CD8-positive, alpha-beta memory T cell (primary cell): ENCODE measurements at places on chromosomes 6 and 20. TPM values are rescaled to one million over a fixed set of nuclear protein-coding genes. Genes with fewer than 3 reads are reported as not detected.

DNA sequence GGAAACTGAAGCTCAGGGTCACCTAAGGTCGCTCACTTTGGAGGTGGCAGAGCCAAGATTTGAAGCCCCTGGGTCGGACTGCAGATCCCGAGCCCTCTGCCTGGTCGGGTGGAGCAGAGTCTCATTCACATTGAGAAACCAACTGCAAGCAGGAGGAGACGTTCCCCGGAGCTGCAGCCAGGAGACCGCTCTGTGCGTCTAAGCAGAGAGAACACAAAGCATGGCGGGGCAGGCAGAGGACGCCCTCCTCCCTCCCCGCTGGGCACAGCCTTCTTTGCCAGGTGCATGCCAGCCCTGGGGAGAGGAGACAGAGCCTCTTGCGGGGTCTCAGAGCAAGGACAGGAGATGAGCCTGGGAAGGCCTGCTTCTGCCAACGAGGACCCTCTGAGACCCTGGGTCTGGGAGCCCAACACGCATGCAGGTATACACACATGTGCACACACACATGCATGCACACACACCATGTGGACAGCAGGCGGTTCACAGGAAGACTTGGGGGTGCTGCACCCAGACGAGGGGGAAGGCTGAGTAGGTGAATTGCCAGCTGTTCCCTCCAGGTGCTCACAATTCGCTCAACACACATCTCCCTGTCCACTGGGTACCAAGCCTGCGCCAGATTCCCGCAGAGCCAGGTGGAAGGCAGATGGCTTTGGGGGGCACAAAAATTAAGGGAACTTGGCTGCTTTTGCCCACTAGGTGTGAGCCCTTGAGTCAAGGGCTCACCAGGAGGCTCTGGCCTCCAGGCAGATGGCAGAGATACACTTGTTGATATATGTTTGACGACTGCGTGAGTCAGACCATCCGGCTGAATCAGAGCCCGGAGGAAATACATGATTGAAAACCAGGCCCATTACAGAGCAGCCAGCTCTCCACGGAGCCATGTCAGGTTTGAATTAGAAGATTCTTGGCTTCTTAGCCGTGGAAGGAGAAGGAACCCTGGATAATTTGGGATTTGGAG lies 5.5 kb upstream of the NTSR1 start:
- DNase-seq, result no peak
- H3K27me3 ChIP-seq, result no peaks in the 10 kb centered on the region
- H3K27ac ChIP-seq, result no peak overlapping the region
- peaks cover 4% of the 10 kb centered on the region for H3K4me1 ChIP-seq
- H3K4me3 ChIP-seq, result no peak overlapping the region
- no peaks in the 10 kb centered on the region for H3K36me3 ChIP-seq

- H3K27ac ChIP-seq, result peak overlapping the region; percentile 89
- H3K36me3 ChIP-seq, result no peaks in the 10 kb centered on the region
- H3K4me3 ChIP-seq, result peak overlapping the region; percentile 87
- peaks cover under 1% of the 10 kb centered on the region for H3K27me3 ChIP-seq
- no peak for DNase-seq
- H3K4me1 ChIP-seq, result peaks cover 24% of the 10 kb centered on the region
These were observed 776 bp downstream of the PPIL1 start for GRCh38 chr6:36873612-36874442.

- H3K27me3 ChIP-seq, result no peaks in the 10 kb centered on the region
- no peak overlapping the region for H3K27ac ChIP-seq
These were observed 57.7 kb downstream of the ZDHHC14 start for GRCh38 chr6:157438611-157439111.

DNA sequence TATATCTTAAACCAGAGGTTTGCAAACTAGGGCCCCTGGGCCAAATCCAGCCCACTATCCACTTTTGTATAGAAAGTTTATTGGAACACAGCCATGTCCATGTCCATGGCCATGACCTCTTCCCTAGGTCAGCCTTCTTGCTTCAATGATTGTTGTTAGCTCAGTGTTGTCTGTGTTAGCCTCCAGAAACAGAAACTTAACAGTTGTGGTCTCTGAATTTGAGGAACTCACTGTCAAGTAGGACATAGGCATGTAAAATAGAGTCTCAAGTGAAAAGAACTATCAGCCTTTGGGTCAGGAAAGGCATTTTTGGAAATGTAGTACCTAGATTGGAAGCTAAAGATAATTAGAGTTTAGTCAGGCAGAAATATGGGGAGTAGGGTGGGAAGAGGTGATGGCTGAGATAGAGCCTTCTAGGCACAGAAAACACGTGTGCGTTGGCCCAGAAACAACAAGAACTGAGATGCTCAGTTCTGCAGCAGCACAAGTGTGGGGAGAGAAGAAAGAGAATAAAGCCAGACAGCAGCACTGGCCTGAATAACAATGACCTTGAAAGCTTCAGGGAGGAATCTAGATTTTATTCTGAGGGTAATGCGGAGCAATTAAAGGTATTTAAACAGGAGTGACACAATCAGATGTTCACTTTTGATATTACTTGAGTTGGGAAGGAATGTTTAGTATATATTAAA lies 87.0 kb upstream of the OLIG3 start:
- H3K4me3 ChIP-seq, result no peak overlapping the region
- H3K36me3 ChIP-seq, result no peaks in the 10 kb centered on the region
- no peak for DNase-seq
- no peaks in the 10 kb centered on the region for H3K27me3 ChIP-seq
- no peak overlapping the region for H3K27ac ChIP-seq
- H3K4me1 ChIP-seq, result no peaks in the 10 kb centered on the region

DNA sequence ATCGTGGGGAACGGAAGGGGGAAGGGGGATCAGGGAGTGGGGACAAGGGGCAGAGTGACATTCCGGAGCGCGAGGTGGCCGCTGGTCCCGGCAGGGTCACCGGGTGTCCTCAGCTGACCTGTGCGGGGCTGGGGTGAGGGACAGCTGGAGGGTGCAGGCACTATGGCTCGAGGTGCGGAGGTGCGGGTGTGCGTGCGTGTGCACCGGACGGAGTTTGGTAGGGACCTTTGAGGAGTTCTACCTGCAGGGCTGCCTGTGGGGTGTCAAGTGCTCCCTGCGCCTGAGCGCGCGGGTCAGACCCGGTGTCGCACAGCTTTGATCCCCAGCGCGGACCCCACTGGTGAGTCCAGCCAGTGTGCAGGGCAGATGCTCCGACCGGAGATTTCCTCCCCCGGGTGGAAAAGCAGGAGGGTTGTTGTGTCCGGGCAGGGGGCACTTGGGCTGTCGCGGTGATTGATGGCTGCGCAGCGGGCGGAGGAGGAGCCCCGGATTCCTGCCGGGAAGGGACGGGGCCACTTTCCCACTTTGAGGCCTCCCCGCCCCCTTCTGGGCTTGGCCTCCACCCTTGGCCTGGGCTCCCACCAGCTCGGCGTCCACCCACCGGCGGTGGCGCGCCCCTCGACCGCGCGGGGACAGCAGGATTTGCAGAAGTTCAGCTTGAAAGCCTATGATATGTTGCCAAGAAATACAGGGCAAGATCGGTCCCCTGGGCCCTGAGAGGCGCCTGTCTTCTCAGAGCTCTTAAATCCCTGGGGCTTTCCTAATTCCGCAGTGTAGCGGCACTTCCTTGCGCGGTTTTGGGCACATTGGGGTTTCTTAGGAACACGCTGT lies 658 bp downstream of the RIN2 start:
- DNase-seq, result no peak
- H3K36me3 ChIP-seq, result no peaks in the 10 kb centered on the region
- H3K27ac ChIP-seq, result no peak overlapping the region
- H3K4me3 ChIP-seq, result no peak overlapping the region
- H3K27me3 ChIP-seq, result no peaks in the 10 kb centered on the region
- no peaks in the 10 kb centered on the region for H3K4me1 ChIP-seq

- no peak for DNase-seq
- H3K4me1 ChIP-seq, result no peaks in the 10 kb centered on the region
- H3K4me3 ChIP-seq, result no peak overlapping the region
- no peaks in the 10 kb centered on the region for H3K27me3 ChIP-seq
- H3K36me3 ChIP-seq, result no peaks in the 10 kb centered on the region
- H3K27ac ChIP-seq, result no peak overlapping the region
These were observed 90.9 kb downstream of the SPTLC3 start for GRCh38 chr20:13099676-13100075.

GRCh38 chr6:45424451-45424861 lies 46.7 kb upstream of the SUPT3H start:
- no peak for DNase-seq
- H3K27me3 ChIP-seq, result peaks cover 7% of the 10 kb centered on the region
- H3K4me1 ChIP-seq, result peaks cover 19% of the 10 kb centered on the region
- H3K36me3 ChIP-seq, result no peaks in the 10 kb centered on the region
- H3K4me3 ChIP-seq, result peak overlapping the region; percentile 26
- no peak overlapping the region for H3K27ac ChIP-seq

DNA sequence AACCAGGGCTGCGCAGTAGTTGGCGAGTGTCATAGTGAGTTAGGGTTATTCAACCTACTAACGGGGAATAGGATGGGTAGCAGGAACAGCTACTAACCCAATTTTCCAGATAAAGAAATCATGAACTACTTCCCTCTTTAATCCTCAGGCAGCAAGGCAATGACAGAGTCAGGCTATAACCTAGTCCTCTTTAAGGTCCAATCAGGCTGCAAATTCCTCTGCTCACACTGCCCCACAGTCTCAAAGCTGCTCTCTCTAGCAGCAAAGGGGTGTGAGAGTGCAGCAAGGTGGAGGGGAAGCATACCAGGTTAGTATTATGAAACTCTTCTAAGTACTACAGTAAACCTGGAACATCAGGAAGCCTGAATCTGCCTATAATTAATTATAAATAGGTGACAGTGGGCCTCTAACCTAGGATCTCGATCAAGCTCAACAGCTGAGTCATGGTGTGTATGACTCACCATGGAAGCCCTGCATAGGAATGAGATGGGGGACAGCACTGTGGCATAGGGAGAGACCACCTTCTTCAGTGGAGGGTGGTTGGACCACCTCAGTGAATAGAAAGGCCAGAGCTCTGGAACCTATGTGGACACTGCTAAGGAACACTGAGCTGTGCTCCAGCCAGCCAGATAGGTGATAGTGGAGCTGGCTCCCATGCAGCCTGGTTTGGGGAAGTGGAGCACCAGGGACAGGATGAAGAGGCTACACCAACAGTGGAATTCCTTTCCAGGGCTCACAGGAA lies 7.9 kb downstream of the PEX6 start:
- H3K4me1 ChIP-seq, result peaks cover 5% of the 10 kb centered on the region
- peak overlapping the region; percentile 13 for H3K27ac ChIP-seq
- DNase-seq, result no peak
- H3K4me3 ChIP-seq, result no peak overlapping the region

DNA sequence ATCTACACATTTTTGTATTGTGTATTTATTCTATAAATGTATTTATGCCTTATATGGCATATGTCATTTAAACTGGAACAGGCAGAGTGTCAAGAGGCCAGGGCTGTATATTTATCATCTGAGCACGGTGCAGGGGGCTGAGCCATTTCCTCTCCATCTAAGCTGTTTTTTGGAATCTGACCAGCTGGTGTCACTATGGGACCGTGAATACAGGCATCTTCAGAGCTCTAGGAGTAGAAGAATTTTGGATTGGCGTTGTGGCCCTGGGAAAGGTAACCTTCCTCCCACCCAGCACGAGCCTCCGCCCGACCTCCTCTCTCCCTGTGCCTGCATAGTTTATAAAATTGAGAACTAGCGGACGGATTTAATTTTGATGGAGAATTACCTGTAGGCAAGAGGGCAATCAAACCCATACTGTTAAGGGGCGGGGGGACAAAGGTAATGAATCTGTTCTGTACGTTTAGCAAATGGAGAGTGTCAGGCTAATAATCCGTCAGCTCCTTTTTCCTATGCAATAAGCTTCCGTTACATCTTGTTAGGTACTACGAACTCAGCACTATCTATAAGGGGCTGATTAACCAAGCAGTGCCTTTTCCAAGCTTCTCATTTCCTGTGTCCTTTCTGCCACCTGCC lies 29.0 kb upstream of the EEF1E1 start:
- H3K36me3 ChIP-seq, result no peaks in the 10 kb centered on the region
- H3K27me3 ChIP-seq, result peaks cover 4% of the 10 kb centered on the region
- peak; percentile 28 for DNase-seq
- no peak overlapping the region for H3K27ac ChIP-seq
- no peaks in the 10 kb centered on the region for H3K4me1 ChIP-seq
- H3K4me3 ChIP-seq, result no peak overlapping the region

The BHLHE23 gene
- not detected for total RNA-seq

The PHACTR1 gene
- total RNA-seq, result 0.04 TPM

The TSPO2 gene
- not detected for total RNA-seq

The FLRT3 gene
- not detected for total RNA-seq

The MCCD1 gene
- not detected for total RNA-seq

The AVP gene
- total RNA-seq, result not detected
